Stimulated activated CD8-positive, alpha-beta memory T cell treated with anti-CD3 and anti-CD28 coated beads, Interleukin-2, amount 100 ng/mL, for 48 hours (primary cell): ENCODE measurements at places on chromosomes 7 and 10.

DNA sequence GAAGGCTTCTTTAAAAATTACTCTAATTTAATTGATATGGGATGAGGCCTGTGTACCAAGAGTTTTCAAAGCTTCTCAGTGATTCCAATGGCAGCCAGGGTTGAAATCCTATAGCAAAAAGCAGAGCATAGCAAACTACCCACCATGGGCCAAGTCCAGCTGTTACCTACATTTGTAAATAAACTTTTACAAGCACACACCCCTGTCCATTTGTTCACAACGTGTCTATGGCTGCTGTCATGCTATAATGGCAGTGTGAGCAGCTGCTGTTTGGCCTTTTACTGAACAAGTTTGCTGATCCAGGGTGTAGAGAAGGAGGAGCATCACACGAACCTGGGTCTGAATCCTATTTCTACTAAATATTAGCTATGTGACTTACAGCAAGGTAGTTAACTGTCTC is 50.0 kb downstream of the NPY start:
- DNase-seq = no peak

DNA sequence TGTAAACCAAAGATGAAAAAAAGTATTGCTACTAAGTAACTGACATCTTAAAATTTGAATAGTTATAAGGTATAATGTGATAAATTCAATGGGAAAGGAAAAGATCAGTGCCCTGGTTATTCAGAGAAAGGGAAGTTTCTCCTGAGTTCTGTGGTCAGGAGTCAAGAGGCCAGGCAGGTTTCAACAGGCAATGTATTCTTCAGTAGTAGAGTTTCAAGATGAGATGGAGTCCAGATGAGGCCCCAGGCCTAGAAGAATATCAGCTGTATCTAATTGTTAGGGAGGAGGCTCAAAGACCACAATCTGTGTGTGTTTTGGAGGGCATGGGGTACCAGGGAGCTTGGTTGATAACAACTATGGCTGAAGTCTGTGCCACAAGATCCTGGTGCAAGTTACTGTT is 101.4 kb upstream of the DLX6 start:
- no peak for DNase-seq

DNA sequence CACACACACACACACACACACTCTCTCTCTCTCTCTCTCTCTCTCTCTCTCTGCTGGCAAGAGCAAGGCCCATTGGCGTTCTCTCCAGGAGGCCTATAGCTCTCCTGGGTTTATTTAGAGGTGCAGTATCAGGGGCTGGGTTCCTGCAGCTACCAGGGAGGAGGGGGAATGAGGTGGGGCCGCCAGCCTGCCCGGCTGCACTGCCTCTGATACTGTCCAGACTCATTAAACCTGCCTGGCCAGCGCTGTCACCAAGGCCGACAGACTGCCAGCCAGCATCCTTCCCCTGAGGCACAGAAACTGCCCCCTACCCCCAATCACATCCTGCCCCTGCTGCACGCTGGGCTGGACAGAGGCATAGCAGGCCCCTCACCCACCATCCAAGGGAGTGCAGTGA is 4.3 kb downstream of the PRRT4 start:
- no peak for DNase-seq

- DNase-seq = no peak
Measured at GRCh38 chr10:47042199-47042473, 130.9 kb downstream of the PTPN20 start.

- no peak for DNase-seq
Measured at GRCh38 chr10:44460416-44460815, 75.5 kb upstream of the CXCL12 start.

- DNase-seq = no peak
Measured at GRCh38 chr10:47300429-47300931, 483 bp downstream of the GDF10 start.

- DNase-seq = no peak
Measured at GRCh38 chr10:30170814-30171213, 111.4 kb upstream of the JCAD start.

- no peak for DNase-seq
Measured at GRCh38 chr7:70489813-70490212, 642.1 kb upstream of the GALNT17 start.

DNA sequence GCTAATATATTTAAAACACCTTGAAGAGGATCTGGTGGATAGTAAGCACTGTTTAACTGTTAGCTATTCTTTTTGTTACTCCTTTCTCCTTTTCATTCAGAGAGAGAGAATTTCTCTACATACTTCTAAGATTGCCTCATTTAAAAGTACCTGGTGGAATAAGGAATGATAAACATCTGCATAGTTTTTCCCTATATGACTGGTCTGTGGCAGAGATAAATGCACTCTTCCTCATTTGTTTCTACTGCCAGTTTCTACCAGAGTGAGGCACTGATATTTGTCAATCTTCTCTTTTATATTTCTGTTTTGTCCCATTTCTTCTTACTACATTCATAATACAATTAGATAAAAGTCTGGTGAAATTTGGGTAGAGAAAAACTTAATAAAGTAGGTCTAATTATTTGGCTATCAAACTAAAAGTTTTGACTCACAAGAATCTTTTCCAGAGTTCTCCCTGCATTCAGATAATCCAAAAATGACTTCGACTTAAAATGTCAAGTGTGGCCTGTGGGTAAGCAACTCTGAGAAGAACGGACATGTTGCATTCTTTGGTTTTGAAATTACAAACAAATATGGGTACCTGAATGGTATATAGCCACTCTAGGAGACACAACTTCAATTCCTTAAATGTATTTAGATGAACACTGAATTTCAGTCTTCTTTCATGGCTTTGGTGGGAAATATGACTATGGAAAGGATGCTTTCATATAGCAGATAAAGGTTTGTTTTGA is 38.8 kb downstream of the RNLS start:
- DNase-seq = no peak

DNA sequence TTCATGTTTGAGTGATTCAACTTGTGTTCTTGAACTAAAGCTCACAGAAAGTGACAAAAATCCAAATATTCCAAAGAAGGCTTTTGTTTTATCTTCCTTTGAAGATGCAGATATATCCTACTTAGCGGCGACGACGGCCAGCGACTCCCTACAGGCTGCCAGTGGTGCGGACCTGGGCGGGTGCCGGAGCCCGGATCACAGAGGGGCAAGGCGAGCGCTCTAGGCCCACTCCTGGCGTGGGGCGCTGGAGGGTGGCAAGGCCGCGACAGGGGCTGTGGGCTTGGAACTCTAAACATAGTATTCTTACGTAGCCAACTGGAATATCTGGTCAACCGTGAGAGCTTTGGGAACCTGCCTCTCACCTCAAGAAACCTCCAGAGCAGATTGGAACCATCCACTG is 914 bp upstream of the GIMAP7 start:
- no peak for DNase-seq

DNA sequence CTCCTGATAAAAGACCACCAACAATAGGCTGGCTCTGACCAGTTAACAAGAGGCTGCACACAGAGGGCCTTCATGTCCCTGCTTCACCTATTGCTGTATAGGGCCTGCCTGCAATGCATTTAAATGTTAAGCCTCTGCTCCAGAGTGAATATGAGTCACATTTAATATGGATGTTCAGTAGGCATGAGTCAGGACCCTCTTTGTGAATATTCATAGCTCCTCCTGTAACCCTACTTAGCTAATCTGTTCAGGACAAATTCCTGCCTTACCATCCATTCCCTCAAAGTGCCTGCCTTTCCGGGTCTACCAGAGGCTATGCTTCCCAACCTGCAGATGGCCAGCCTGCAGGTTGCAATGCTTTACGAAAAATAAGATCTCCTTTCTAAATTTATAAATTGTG is 32.5 kb downstream of the ARHGAP22 start:
- DNase-seq = no peak

DNA sequence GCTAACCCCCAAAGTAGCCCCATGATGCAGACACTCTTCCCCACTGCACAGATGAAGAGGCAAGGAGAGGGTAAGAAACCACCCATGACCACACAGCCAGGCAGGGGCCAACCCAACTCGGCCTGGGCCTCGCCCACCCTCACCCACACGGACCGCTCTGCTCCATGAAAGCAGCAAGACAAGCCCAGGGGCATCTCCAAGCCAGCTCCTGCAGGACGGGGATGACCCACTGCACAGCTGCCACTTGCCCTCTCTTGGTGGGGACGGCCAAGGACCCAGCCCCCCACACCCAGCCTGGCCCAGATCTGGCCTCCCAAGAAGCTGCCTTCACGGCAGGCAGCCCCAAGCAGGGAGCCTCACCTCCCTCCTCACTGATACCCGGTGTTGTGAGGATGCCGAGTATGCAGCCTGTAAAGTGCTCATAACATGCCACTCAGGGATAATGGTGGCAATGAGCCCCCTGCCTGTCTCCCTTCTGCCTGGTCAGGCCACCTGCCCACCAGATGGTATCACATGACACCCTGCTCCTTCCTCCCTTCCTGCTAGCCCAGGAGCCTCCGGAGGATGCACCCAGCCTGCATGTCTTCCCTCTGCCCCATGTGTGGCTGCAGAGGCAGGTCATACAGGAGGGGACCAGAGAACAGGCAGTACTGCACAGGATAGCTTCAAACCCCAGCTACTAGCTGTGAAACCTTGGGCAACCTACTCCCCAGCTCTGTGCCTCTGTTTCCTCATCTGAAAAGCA is 23.3 kb downstream of the OGDHL start:
- DNase-seq = no peak

DNA sequence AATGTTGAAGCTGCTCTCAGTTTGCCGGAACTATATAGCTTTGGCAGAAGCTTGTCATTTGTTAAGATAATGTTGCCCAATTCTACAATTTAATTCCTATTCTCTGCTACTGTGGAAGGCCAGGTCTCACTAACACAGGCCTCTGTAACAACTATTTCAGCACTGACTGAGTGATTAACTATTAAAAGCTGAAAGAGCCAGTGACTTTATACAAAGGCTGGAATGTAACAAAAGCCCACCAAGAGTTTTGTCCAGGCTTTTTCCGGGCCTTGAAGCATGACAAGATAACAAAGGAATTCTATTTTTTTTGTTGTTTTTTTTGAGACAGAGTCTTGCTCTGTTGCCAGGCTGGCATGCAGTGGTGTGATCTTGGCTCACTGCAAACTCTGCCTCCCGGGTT is 795.6 kb downstream of the PHTF2 start:
- DNase-seq = no peak

GRCh38 chr10:13775786-13776775 is 189.3 kb downstream of the PRPF18 start:
- DNase-seq = no peak

GRCh38 chr7:132392713-132393112 is 183.6 kb downstream of the PLXNA4 start:
- no peak for DNase-seq

DNA sequence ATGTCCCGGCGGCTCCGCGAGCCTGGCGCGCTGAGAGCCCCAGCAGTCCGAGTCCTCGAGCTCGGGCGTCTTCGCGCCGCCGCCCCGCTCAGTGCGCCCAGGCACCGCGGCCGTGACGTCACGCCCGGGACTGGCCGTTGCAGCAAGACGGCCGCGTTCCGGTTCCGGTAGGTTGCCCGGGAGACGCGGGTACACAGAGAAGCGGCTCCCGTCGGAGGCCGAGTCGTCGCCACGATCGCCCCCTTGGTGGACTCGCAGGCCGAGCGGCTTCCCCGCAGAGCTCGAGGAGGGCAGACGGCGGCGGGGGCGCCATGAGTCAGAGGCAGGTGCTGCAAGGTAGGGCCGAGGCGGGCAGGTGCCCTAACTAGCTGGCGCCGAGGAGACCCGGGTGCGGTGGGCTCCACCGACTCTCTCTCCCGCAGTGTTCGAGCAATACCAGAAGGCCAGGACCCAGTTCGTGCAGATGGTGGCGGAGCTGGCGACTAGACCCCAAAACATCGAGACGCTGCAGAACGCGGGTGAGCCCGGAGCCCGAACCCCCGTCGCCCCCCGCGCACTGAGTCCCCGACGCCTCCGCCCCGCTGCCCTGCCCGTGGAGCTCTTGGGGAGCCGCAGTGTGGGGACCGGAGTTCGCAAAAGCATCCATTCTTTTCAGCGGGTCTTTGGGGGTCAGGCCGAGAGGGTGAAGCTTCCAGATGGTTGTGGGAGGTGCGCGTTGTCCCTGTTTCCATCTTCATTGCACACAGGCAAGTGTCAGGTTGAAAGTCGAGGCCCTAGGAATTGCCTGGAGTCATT is at the start of gene SPAG6:
Gene SPAG6 (plus strand): TSS at position 196 of the 795 bp plus-strand sequence. CDS start 116 bp downstream, at position 312.
- DNase-seq = peak; percentile 49

- no peak for DNase-seq
Measured at GRCh38 chr7:50415844-50416364, 34.2 kb downstream of the FIGNL1 start.

DNA sequence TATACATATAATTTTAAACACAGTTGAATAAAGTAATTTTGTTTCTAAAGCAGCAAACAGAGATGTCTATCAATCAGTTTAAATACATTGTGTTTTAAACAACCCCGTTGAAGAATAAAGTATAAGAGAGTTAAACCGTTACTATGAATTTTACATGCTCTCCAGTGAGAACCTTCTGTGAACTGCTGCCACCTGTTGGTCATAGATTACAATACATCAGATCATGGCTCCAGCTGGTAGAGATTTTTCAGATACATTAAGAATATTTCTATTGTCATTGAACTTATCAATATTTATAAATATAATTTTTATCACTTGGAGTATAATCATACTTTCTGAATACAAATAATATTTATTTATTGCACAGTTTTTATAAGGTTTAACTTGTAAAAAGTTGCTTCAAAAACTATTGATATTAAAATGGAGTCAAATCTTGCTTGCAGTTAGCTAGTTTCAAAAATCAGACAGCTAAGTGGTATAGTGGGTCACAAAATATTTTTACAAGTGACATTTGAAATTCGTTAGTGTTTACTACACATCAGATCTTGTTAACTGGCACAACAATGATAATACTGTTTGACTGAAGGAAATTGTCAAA is 561.2 kb upstream of the PHF14 start:
- no peak for DNase-seq

DNA sequence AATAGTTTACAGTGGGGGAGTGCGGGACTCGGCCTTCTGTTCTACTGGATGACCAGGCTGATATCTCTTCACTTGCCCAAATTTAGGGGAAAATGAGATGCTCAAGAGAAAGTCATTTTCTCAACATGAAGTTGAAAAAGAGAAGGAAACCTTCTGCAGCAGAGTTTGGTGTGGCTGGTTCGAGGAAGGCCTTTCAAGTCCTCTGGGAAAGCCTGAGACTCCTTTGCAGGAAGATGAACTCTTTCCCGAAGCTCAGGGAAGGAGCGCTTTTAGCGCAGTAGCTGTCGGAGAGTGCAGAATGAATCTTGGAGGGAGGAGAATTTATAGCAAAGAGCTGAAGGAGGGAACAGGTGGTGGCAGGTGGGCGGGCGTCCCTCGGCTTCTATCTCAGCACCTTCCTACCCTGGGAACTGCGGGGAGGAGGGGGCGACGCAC is at the start of gene ATOH7:
Gene ATOH7 (minus strand): TSS at position 297 of the 435 bp plus-strand sequence. CDS start 436 bp downstream, outside the sequence.
- no peak for DNase-seq

- no peak for DNase-seq
Measured at GRCh38 chr7:101278461-101279292, 33.8 kb upstream of the FIS1 start.

DNA sequence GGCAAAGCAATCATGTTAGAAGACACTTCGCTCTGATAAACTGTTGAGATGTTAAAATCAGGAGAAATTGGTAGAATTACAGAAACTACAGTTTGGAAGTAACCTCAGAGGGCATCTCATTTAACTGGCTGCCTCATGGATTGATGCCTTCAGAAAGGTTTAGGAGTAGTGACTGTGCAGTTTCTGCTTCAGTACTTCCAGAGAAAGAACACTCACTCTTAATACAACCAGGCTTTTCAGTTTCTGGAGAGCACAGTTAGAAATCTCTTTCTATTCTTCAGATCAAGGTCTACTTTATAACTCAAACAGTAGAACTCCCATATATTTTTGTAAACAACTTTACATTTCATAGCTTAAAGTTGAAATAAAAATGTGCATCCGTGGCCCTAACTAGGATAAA is 1358.9 kb upstream of the LRRTM3 start:
- no peak for DNase-seq

- DNase-seq = no peak
Measured at GRCh38 chr7:51299391-51300133, 17.0 kb downstream of the COBL start.
